ENCODE measurements at places on chromosomes 2 and 18.
A peak's percentile ranks its signal among the peaks of the same experiment; 100 is the strongest.

- no peaks in the 10 kb centered on the region for H3K4me1 ChIP-seq
- peaks cover 3% of the 10 kb centered on the region for H3K27me3 ChIP-seq
- no peak overlapping the region for H3K27ac ChIP-seq
- no peak for DNase-seq
Observed at GRCh38 chr2:151995161-151995557, 103.7 kb downstream of the CACNB4 start.

DNA sequence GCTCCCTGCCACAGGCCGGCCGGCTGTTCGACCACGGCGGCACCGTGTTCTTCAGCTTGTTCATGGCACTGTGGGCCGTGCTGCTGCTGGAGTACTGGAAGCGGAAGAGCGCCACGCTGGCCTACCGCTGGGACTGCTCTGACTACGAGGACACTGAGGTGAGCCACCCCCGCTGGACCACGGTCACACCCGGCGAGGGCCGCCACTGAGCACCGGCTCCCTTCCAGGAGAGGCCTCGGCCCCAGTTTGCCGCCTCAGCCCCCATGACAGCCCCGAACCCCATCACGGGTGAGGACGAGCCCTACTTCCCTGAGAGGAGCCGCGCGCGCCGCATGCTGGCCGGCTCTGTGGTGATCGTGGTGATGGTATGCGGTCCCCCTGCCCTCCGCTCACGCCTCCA lies 20.8 kb downstream of the ANO7 start:
- H3K27me3 ChIP-seq: no peaks in the 10 kb centered on the region
- H3K36me3 ChIP-seq: no peaks in the 10 kb centered on the region
- no peak for DNase-seq
- no peak overlapping the region for H3K27ac ChIP-seq

- H3K27ac ChIP-seq: no peak overlapping the region
- no peak for DNase-seq
- no peaks in the 10 kb centered on the region for H3K4me1 ChIP-seq
- H3K4me3 ChIP-seq: no peak overlapping the region
- H3K36me3 ChIP-seq: peaks cover 6% of the 10 kb centered on the region
Observed at GRCh38 chr2:171814883-171815282, 79.2 kb downstream of the SLC25A12 start.

- DNase-seq: no peak
- H3K27ac ChIP-seq: no peak overlapping the region
- H3K4me3 ChIP-seq: no peak overlapping the region
- H3K27me3 ChIP-seq: peaks cover 1% of the 10 kb centered on the region
- H3K36me3 ChIP-seq: no peaks in the 10 kb centered on the region
Observed at GRCh38 chr2:128413014-128413717, 94.5 kb upstream of the HS6ST1 start.

GRCh38 chr2:213034585-213034984 lies 116.8 kb downstream of the IKZF2 start:
- peak overlapping the region; percentile 34 for H3K27ac ChIP-seq
- H3K4me1 ChIP-seq: peaks cover 49% of the 10 kb centered on the region
- no peaks in the 10 kb centered on the region for H3K27me3 ChIP-seq
- H3K4me3 ChIP-seq: no peak overlapping the region
- peaks cover 6% of the 10 kb centered on the region for H3K36me3 ChIP-seq

DNA sequence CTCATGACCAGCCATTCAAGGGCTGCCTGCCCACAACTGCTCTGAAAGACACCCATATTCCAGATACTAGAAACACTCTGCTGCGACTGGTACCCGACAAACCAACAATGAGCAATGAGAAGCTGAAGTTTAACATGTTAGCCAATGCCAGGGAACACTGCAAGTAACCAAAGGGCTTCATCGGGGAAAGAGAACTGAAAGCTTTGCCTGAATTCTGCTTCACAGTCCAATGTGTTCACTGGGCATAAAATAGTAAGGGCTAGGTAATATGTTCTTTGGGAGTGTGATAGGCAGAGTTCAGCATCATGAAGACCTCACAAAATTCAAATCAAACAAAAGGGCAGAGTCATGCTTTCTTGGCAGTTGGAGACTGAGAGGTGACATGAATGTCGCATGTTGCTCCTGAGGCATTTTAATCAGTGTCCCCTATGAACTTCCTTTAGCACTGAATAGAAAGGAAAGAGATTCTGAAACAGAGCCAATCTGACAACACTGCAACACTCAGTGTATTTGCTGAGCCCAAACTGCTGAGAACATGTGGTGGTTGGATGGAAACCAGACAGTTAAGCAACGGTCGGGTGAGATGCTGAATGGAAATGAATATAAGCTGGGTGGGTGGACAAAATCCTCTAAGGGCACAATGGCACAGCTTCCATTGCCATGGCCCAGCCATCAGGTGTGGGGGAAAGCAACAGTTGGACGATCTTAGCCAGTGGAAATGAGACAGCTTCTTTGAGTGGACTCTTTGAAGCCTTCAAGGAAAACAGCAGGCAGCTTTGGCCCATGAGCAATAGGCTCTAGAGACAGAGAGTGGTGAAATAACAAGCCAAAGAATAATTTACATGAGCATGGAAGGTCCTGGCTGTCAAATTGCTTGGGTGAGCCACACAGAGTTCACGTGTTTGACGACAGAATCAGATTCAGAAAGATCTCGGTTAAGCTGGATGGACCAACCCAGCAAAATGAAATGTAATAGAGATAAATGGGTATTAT lies 277.5 kb downstream of the AFF3 start:
- DNase-seq: no peak
- H3K36me3 ChIP-seq: no peaks in the 10 kb centered on the region
- H3K27me3 ChIP-seq: no peaks in the 10 kb centered on the region
- no peak overlapping the region for H3K4me3 ChIP-seq
- peaks cover 22% of the 10 kb centered on the region for H3K4me1 ChIP-seq

- no peak within 1 kb of the TSS for H3K4me3 ChIP-seq
- H3K4me1 ChIP-seq: no peaks in the 10 kb centered on the region
- H3K27ac ChIP-seq: no peak within 1 kb of the TSS
- no peak for DNase-seq
- no peaks in the 10 kb centered on the region for H3K27me3 ChIP-seq
Observed at GRCh38 chr2:168801961-168802858, at the start of gene NOSTRIN. Gene NOSTRIN (plus strand): TSS chr2:168802637. CDS start chr2:168802647, 10 bp downstream.

DNA sequence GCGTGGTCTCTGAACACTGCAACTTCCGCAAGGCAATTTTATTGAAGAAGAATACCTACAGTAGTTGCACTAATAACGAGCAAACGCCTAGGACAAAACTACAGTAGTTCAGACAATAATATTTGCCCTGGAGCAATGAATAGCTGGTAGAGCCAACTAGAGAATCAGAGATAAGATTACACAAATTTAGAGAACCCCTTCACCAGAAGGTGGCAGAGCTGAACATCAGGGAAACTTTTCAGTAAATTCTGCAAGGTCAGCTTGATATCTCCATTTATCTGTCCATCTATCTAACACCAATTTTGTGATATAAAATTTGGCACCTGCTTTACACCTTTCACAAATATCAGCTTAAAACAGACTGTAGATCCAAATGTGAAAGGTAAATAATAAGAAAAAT lies 43.8 kb downstream of the CDH19 start:
- no peak overlapping the region for H3K27ac ChIP-seq
- H3K36me3 ChIP-seq: no peaks in the 10 kb centered on the region
- H3K4me3 ChIP-seq: no peak overlapping the region
- H3K27me3 ChIP-seq: no peaks in the 10 kb centered on the region
- no peaks in the 10 kb centered on the region for H3K4me1 ChIP-seq

DNA sequence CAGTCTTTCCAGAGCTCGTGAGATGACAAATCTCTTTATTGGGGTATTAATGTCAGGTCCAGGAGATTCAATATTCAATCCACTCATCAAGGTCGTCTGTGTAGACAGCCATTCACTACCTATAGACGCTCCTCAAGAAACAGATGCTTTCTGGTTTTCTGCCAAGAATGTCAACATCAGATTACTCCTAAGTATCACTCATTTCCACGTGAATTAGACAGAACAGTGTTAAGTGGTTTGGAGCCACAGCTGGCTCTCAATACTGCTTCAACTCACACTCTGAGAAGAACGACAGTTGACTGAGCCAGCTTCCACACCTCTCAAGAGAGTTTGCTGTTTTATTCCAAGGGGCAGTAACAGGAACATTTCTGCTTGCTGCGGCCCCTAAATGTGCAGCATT lies 113.5 kb upstream of the NEDD4L start:
- DNase-seq: no peak
- H3K4me1 ChIP-seq: no peaks in the 10 kb centered on the region
- H3K4me3 ChIP-seq: no peak overlapping the region
- peaks cover 2% of the 10 kb centered on the region for H3K27me3 ChIP-seq
- no peaks in the 10 kb centered on the region for H3K36me3 ChIP-seq
- no peak overlapping the region for H3K27ac ChIP-seq

All from activated CD8-positive, alpha-beta T cell treated with anti-CD3 and anti-CD28 coated beads for 36 hours (primary cell).